ENCODE measurements at places on chromosomes 4 and X.

DNA sequence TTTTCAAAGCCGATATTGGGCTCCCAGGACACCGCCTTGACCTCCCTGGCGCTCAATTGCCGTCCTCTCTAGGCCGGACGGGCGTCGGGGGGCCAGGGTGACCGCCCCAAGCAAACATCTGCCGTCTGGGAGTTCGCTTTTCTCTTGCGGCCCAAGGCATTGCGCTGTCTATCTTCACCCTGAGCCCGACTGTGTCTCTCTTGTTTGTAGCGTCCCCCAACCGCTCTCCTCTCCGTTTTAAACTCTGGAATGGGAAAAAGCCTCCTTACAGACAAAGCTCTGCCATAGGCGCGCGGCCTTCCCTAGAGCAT lies 551 bp upstream of the ARX start:
- no peak for DNase-seq

- no peak for DNase-seq
Measured at GRCh38 chrX:30876367-30876766, 12.7 kb downstream of the TAB3 start.

- no peak for DNase-seq
Measured at GRCh38 chrX:85906399-85906798, 141.0 kb downstream of the CHM start.

- DNase-seq: peak; percentile 10
Measured at GRCh38 chr4:128565565-128566186, 243.8 kb upstream of the JADE1 start.

GRCh38 chr4:48699475-48699874 lies 80.6 kb downstream of the FRYL start:
- DNase-seq: no peak

DNA sequence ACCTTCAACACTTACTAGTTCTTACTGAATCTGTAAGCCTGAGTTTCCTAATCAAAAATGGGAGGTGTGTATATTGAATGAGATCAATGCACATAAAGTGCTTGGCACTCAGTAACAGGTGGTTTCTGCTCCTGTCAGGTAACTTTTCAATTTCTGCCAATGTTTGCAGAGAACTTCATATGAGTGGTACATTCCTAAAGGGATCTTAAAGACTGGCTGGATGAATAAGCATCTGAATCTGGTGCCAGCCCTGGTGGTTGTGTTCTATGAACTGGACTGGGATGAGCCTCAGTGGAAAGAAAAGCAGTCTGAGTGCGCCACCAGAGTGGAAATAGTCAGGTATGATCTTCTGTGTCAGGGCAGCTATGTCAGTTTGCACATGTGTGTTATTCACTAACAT lies 7.0 kb downstream of the TRAPPC11 start:
- no peak for DNase-seq

DNA sequence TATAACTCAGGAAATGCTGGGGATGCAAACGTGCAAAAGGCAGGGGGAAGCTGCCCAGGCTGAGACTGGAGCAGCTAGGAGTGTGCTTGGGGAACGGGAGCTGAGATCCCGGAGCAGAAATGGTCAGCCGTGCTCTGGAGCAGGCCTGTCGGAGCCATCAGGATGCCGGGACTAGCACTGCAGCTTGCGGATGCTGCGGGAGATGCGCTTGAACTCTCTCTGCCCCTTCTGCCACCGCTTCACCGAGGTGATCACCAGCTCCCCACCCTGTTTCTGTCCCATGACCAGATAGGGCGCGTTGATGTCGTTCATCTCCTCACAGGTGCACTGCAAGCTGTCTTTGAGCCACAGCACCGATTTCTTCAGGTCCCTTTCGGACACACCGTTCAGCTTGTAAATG lies 7.6 kb downstream of the SFRP2 start:
- no peak for DNase-seq

- peak; percentile 30 for DNase-seq
Measured at GRCh38 chr4:184826691-184827270, 1.0 kb upstream of the ACSL1 start.

- peak; percentile 10 for DNase-seq
Measured at GRCh38 chr4:159104694-159105414, 2.0 kb downstream of the RAPGEF2 start.

DNA sequence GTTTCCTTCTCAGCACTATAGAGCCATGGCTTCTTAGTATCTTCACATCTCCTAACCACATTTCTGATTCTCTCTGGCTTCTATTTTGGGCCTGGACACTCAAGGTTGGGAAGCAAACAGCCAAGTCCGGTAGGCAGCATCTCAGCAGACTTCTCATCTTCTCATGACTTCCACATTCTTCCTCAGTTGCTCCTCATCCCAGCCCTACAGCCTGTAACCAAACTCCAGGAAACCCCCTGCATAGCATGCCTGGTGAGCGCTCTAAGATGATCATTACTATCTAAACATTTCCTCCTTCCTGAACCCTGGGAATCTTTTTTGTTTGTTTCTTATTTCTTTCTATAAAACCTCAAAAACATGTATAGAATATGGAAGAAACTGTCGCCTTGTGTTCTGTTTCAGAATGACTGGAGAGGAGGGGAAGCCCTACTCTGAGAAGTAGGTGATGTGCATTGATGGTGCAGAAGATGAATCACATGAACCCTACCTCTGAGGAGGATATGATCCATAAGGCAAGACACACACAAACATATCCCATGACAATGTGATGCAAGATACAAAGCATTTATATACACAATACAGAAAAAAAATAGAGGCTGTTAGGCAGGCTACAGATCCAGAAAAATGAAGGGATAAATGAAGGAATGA lies 219.8 kb upstream of the GYPA start:
- no peak for DNase-seq
